Activated CD4-positive, alpha-beta T cell treated with anti-CD3 and anti-CD28 coated beads, Interleukin-2, Interleukin-6, amounts not matched to agents 100 ng/mL and 50 ng/mL, durations not matched to agents 16 hours and 8 hours (primary cell): ENCODE measurements at places on chromosomes 5 and 9.

DNA sequence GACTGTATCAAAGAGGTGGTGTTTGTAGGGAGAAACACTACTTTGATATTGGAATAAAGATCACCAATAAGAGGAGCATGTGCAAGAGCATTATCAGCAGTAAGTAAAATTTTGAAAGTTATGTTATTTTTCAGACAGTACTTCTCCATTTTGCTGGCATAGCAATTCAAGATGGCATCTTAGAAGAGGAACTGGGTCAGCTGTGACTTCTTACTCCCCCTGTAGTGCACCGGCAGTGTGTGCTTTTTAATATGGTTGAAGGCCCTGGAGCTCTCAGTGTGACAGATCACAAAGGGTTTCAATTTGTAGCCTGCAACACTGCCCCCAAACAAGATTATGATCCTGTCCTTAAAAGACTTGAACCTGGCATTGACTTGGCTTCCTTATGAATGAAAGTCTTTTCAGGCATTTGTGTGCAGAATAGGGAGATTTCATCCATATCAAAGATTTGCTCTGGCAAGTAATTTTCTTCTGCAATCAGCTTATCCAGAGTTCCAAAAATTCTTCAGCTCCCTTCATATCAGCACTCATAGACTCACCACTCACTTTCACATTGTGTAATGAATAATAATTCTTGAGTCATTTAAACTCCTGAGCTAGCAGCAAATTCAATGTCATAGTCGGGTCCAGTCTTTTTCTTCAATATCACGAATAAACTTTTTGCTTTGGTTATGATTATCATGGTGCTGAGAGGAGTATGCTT lies 105.7 kb upstream of the MAMDC2 start:
- DNase-seq = no peak

- no peak for DNase-seq
Measured at GRCh38 chr9:112719696-112720095, 1.8 kb upstream of the INIP start.

DNA sequence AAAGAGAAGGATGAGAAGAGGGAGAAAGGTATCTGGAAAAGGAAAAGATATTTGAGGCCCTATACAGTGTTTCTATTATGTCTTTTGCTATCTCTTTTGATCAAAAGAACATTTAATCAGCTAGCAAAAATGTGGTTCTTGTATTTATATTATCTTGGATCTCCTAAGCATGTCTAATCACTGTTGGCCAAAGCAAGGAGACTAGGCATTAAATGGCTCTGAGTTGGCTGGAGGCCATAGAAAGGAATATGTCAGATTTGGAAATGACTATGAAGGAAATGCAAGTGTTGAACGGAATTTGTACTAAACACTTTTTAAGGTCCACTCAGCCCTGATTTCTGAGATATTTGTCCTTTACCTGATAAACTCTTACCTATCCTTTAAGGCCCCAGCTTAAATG lies 22.4 kb upstream of the THG1L start:
- no peak for DNase-seq

GRCh38 chr5:53084546-53085255 lies 24.9 kb downstream of the MOCS2 start:
- DNase-seq = no peak

DNA sequence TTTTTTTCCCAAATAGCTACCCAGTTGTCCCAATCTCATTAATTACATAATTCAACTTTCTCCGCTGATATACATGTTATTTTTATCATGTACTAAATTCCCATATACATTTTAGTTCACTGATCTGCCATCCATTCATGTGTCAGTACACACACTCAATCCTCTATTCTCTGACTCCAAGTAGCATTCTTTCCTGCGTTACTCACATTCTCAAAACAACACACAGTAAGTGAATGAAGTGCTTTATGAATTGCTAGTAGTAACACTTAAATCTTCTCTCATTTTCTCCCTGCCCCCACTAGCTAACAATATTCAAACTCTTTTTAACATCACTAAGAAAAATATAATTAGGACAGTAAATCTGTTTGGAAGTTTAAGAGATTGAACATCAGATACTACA lies 8.9 kb downstream of the ZNF366 start:
- DNase-seq = no peak

DNA sequence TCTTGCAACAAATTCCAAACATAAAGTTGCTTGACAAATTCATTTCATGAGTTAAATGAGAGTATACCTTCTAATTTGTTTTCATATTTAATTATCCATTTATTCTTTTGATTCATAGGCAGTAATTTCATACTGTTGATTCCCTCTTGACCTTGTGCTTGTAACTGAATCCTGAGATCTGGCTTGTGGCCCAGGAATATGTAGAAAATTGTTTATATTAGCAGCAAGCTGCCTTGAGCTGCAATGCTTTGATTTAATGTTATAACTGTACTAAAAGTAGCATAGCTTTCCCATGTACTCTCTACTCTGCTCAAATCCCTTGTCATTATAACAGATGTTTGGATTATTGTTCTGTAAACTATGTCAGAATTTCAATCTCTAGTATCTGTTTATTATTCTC lies 780.7 kb downstream of the NR2F1-AS1 start:
- no peak for DNase-seq

- DNase-seq = peak; percentile 53
Measured at GRCh38 chr9:136886610-136887597, 588 bp downstream of the TRAF2 start.

- DNase-seq = no peak
Measured at GRCh38 chr9:72396247-72397091, 31.5 kb upstream of the ZFAND5 start.

- DNase-seq = no peak
Measured at GRCh38 chr9:269081-269711, 54.5 kb downstream of the DOCK8 start.

DNA sequence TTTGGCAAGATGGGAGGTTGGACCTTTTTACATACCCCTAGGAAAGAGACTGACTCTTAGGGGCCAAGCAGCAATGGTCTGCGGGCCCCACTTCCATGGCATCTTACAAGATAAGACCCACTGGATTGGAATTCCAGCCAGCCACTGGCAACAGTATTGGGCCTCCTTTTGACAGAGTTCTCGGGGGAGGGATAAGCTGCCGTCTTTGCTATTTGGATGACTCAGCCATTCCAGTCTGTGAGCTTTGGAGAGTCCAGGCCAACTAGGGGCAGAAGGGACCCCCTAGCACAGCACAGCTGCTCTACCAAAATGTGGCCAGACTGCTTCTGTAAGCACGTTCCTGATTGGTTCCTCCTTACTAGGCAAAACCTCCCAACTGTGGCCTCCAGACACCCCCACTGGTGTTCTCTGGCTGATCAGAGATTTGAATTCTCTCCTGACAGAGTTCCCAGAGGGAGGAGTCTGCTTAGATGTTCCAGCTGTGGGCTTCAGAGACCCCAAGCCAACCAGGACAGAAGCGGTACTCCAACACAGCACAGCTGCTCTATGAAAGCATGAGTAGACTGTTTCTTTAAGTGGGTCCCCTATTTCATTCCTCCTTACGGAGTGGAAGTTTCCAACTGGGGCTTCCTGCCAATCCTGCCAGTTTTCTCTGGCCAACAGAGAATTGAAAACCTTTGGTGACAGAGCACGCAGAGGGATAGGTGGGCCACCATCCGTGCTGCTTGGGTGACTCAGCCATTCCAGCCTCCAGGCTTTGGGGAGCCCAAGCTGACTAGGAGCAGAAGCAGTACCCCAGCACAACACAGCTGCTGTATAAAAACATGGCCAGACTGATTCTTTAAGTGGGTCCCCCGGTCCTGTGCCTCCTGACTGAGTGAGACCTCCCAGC lies 672.1 kb upstream of the RIOK2 start:
- no peak for DNase-seq

- DNase-seq = no peak
Measured at GRCh38 chr9:124042201-124042721, 30.7 kb downstream of the LHX2 start.

- DNase-seq = no peak
Measured at GRCh38 chr5:93360436-93361088, 220.5 kb downstream of the NR2F1-AS1 start.

- no peak for DNase-seq
Measured at GRCh38 chr9:89165341-89165740, 13.3 kb downstream of the SHC3 start.

- no peak for DNase-seq
Measured at GRCh38 chr5:124661317-124662141, 84.9 kb downstream of the ZNF608 start.

GRCh38 chr9:20940447-20941173 lies 90.8 kb downstream of the HACD4 start:
- DNase-seq = no peak

- DNase-seq = no peak
Measured at GRCh38 chr9:99680191-99680590, 141.5 kb upstream of the NR4A3 start.

- no peak for DNase-seq
Measured at GRCh38 chr5:124697501-124697900, 48.9 kb downstream of the ZNF608 start.

GRCh38 chr5:96901384-96901783 lies 25.1 kb downstream of the ERAP2 start:
- DNase-seq = no peak

DNA sequence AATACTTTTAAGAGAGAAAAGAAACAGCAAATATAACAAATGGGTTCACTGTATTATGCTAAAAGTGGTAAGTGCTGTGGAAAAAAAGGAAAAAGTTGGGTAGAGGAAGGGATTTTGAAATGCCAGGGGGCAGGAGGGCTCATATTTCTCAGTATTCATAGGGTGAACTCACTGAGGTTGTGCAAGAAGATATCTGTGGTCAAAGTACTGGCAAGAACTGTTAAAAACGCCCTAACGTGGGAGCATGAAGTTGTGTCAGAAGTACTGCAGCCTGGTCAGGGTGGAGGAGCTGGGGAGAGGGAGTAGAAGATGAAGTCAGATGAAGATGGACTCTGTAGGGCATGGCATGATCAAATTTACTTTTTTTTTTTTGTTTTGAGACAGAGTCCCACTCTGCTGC lies 31.2 kb upstream of the SLC28A3 start:
- no peak for DNase-seq

DNA sequence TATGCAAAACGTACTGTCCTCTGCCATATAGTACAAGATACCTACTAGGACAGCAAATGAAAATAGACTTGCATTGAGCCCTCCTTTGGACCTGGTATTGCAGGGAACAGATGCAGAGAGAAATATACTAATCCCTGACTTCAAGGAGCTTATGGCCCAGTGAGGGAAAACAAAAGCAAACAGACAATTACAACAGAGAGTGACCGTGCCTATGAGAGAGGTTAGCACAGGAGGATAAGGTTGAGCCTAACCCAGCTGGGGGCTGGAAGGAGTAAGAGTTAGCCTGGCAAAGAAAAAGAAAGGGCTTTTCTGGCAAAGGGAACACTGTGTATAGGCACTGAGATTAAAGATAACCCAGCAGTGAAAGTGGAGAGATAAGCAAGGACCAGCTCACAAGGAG lies 5.5 kb downstream of the CDC26 start:
- DNase-seq = no peak

DNA sequence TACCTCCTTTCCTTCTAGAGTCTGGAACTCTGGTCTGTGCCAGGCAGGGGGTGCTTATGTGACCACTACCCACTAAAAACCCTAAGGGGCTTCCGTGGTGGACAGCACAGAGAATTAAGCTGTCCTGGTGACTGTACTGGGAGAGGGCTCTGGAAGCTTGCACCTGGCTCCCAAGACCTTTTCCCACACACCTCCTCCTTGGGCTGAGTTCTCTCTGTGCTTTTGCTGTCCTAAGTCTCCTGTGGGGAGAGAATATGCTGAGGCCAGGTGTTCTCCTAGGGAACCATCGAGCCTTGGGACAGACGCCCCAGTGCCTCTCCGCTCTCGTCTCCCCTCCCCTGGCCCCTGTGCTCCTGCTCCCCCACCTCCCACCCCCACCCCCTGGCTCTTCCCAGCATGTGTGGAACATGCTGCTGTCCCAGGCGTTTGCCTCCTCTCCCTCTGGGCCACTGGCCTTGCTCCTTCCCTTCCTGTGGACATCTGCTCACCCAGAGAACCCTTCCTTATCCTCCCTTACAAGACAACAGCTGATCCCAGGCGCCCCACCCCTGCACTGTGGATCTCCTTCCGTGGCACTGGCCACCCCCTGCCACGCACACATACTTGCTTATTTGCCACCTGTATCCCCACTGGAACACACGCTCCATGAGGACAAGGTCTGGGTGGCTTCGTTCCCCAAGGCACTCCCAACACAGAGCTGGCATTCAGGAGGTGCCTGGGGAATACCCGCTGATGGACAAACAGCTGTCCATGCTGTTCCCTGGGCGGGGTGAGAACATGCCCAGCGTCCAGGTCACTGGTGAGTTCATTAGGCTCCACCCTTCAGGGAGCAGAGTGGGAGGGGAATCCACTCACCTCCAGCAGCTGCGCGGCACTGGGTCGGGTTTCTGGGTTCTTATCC lies 83.0 kb downstream of the STK10 start:
- no peak for DNase-seq

- DNase-seq = no peak
Measured at GRCh38 chr9:136623842-136624183, 38.9 kb upstream of the EGFL7 start.

DNA sequence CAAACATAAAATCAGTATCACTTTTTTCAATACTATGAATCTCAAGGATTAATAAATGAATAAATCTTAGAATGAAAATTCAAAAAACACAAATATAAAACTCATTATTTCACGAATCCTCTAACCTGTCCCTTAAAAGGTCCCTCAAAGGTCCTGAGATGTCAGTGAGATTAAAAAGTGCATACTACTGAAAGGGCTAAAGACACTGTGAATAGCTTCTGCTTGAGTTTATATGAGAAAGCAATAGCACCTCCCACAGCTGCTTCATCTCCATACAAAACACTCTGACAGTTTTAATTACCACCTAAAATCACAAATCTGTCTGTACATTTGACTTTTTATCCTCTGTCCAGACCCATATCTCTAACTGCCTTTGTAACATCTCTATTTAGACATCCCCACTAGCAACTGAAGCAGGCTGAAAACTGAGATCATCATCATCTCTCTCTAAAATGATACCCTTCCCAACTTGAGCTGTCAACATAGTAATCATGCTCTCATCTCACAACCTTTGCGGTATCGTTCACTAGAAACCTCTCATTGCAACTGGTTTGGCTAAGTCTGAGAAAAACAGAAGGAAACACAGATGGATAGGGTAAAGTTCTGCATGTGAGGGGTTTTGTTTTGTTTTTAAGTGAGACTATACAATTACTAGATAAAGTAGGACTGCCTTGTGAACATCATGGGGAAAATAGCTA lies 56.3 kb downstream of the TBCA start:
- peak; percentile 3 for DNase-seq

DNA sequence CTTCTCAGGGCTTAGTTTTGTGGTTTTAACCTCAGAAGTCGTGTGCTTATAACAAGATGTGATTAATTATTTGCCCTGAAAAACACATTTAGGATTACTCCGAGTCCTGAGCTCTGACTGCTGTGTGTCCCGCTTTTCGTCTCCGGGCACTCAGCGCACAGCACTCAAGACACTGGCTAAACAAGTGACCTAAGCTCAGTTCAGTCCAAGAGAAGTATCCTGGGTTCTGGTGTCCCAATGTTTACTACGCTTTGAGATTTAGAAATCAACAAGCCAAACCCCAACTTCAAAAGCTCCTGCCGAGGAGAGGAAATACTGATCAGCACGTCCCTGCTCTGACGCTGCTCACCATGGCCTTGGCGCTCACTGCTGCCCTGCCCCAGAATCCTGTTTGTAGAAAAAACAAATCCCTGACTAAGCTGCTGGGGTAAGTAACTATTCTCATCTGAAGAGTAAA lies 53.2 kb downstream of the IPPK start:
- DNase-seq = no peak

- DNase-seq = no peak
Measured at GRCh38 chr5:126166368-126166767, 256.8 kb upstream of the GRAMD2B start.
